ENCODE measurements at places on chromosomes 1 and 21.

DNA sequence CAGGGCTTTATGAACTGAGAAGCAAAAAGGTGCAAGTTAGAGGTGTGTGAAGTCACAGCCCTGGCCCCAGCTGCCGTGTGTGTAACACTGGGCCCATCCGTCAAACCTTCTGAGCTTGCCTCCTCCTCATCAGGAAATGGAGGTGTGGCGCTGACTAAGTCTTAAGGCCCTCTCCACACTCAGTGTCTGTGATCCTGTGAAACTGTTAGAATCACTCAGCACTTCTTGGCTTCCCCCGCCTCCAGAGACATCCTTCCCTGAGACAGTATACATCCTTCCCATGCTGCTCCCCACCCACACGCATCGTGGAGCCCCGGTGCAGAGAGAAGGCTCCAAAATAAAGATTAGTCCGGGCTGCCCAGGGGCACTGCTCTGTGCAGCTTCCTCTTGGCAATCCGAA, 33.3 kb downstream of the LRP8 start:
- peak; percentile 11 for DNase-seq

DNA sequence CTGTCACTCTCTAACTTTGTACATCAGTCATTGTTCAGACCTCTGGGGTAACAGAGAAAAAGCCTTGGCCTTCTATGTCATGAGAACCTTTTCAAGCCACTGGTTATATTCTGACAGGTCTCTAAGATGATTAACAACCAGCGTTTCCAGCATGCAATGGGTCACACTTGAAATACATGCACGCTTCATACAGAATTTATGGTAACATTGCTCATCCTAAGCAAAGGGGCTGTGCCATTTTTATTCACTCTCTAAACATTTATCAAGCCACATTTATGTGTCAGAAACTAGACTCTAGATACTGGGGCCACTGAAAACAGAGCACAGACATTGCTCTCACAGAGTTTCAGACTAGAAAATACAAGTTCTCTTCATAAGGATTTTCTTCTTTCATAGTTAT, 501.4 kb upstream of the DAB1 start:
- no peak for DNase-seq

DNA sequence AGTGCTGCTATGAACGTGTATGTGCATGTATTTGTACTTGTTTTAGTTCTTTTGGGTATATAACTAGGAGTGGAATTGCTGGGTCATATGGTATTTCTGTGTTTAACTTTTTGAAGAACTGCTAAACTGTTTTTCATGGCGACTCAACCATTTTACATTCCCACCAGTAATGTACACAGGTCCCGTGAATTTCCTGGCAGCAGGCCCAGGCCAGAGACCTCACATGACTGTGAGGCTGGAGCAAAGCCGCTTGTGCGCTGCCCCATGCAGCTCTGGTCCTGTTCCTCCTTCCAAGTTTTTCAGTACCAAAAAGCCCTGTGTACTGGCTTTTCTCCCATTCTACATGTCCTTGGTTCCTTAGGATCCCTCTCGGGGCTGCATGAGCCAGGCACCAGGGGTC, 29.6 kb downstream of the ACOT11 start:
- DNase-seq = no peak

DNA sequence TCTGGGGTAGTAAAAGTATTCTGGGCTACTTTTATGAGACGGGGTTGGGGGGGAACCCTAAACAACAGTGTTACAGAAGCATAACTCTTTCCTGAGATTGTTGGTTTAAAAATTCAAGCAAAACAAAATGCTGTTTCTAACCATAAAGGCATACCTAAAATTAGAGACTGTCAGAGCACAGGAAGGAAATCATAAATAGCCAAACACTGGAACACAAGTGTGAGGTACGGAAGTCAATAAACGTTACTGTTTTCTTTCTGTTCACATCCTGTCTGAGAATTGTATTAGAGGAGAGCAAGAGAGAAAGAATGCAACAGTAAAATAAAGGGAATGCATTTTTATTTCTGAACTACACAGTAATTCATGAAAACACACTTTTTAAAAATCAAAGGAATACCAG, 42.8 kb upstream of the IL12RB2 start:
- DNase-seq = no peak

DNA sequence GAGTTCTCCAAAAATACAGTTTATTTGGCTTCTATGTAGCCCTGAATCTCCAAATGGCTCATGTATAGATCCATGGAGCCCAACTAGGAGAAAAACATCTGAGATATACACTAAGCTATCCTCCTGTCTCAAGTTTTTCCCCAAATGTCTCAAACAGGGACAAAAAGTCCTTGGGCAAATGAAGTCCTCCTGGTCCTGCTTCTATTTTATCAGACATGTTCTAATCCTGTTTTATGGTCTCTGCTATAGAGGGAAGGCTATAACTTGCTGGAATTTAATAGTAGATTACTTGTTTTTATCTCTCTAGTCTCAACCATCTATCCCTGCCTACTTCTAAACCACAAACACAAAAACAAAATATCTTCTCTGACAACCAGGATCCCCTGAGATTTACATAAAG, 26.9 kb downstream of the CRP start:
- DNase-seq = no peak

DNA sequence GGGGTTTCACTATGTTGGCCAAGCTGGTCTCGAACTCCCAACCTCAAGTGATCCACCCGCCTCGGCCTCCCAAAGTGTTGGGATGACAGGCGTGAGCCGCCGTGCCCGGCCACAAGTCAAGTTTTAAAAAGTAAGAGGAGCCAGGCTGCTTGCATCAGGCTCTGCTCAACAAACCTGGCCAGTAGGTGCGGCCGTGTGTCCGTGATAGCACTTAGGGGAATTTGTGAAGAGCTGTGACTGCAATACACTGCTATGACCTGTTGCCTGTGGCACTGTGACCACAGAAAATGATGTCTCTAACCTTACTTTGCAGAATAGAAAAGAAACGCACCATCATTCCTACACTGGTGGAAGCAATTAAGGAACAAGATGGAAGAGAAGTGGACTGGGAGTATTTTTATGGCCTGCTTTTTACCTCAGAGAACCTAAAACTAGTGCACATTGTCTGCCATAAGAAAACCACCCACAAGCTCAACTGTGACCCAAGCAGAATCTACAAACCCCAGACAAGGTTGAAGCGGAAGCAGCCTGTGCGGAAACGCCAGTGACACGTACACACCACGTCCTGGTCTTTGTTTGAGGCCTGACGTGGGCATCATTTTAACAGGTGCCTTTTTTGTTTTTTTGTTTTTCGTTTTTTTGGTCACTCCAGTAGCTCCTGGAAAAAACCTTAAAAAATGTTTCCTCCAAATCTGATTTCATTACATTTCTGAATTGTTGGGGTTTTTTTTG, 16.7 kb downstream of the C1orf174 start:
- DNase-seq = no peak

DNA sequence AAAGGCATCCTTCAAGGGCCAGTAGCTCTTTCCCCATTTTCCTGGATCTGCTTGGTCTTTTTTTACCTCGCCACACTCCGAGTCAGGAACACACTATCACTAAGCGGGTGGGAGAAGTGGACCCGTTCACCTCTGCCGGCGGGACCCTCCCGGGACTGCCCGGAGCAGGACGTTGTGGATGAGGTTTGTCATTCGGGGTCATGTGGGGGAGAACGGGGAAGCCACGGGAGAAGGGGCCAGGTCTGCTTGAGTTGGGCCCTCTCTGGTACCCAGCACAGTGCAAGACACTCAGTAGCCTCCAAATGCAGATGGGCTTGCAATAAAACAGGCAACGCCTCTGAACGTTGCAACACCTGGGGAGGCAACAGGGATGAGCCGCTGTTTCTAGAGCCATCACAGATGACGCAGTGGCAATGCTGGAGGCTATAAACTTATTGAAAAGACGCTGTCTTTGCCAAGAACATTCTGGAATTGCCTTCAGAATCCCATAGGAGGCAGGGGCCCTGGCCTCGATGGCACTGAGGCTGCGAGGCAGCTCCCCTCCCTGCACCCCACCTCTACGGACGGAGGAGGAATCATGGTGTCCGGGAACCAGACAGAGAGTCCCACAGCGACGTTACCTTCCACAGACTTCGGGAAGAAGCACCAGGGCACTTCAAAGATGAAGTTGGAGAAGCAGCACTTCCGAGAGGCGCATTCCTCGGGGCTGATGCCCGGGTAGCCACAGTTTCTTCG, 3.8 kb downstream of the TFF2 start:
- no peak for DNase-seq

- no peak for DNase-seq
Observed at GRCh38 chr1:85485516-85485915, 20.6 kb upstream of the DDAH1 start.

DNA sequence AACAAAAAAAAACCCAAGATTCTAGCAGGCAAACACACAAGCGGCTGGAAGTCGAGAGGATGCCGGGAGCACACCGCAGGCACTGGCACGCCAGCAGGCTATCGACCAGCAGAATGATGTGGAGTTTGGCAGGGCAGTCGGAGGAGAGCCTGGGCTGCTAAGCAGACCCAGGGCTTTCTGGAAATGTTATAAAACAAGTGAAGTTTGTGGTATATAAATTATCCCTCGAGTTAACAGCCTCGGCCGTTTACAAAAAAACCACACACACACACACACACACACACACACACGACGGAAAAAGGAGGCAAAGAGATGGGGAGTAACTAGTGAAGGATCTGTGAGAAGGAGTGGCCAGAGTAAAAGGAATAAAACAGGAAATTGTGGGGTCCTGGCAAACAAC, 87.2 kb upstream of the IVNS1ABP start:
- no peak for DNase-seq

GRCh38 chr1:5745800-5746610, 246.2 kb downstream of the NPHP4 start:
- peak; percentile 17 for DNase-seq

DNA sequence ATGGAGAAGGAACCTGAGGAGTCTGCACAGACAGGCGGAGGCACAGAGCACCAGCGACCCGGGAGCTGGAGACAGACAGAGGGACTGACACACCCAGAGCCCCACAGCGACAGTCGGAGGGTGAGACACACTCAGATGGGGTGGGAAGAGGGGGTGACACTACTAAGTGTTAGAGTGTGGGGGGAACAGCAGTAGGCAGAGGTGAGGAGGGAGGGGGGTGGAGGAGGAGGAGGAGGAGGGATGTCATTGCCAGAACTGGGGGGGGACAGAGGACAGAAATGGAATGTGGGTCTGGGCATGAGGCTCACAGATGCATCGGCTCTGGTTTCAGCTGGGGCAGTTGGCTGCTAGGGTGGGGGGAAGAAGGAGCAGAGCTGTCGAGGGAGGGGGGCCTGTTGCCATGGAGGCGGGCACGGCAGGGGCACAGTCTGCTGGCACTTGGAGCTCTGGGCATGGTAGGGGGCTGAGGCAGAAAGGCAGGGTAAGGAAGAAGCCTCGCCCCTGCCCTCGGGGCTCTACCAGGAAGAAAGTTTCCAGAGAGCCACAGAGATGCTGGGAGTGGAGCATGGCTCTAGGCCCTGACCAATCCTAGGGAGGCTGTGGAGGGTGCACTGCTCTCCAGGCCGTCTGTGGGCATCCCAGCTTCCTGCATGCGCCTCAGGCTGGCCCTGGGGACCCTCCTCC, 37.3 kb downstream of the AHDC1 start:
- no peak for DNase-seq

DNA sequence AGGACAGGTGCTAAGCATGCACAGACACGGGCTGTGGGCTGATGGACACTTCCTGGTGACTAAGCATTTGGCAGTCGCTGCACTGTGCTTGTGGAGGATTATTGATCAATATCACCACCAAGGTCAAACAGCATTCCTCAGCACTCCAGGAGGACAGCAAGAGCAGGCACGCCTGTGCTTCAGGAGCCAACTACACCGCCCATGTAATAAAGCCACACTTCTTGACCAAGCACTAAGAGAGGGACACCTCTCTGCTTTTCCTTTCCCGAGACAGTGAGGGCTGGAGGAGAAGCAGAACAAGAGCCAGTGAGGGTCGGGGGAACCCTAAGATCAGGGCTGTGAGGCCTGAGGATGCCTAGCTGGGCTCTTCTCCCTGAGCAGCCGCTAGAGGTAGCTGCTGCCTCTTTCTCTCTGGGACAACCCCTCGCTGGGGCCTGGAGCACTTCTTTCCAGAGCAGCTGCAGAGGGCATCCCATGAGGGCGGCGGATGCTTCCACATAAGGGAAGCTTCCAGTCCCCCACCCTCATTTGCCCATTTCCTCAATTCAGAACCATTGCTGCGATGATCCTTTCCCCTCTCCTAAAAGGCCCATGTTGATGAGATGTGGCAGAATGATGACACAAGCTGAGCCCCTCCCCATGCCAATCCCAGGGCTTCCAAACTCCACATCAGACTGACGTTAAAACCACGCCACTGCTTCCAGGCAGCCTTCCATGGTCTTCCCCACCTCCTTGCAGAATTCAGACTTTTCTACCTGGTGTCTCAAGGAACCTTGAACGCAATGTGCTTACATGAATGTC, 19.1 kb downstream of the RAB7B start:
- no peak for DNase-seq

- no peak for DNase-seq
Observed at GRCh38 chr1:66182026-66182425, 351.9 kb upstream of the SGIP1 start.
